ENCODE measurements at places on chromosomes 6 and 20.

- DNase-seq, result no peak
These were observed 184.5 kb downstream of the KIF16B start for GRCh38 chr20:16388731-16389130.

DNA sequence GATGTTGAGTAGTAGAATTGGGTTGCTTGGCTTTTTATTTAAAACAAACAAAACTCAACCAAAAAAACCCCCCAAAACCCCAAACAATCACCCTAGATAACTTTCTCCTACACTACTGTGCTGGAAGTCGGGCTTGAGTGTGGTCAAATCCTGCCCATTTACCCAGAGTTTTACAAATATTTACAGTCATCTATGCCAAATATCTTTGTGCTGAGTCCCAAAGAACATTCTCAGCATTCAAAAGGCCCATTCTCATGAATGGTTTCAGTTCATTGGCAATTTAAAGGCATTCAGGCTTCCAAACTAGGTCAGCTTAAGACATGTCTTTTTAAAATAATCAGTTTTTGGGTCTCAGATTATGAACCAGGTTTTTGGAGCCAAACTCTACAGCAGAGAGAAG is 1.8 kb downstream of the RNF144B start:
- no peak for DNase-seq

GRCh38 chr6:98764373-98764911 is 69.9 kb upstream of the POU3F2 start:
- no peak for DNase-seq

- DNase-seq, result no peak
These were observed 46.8 kb downstream of the INSM1 start for GRCh38 chr20:20414640-20415220.

DNA sequence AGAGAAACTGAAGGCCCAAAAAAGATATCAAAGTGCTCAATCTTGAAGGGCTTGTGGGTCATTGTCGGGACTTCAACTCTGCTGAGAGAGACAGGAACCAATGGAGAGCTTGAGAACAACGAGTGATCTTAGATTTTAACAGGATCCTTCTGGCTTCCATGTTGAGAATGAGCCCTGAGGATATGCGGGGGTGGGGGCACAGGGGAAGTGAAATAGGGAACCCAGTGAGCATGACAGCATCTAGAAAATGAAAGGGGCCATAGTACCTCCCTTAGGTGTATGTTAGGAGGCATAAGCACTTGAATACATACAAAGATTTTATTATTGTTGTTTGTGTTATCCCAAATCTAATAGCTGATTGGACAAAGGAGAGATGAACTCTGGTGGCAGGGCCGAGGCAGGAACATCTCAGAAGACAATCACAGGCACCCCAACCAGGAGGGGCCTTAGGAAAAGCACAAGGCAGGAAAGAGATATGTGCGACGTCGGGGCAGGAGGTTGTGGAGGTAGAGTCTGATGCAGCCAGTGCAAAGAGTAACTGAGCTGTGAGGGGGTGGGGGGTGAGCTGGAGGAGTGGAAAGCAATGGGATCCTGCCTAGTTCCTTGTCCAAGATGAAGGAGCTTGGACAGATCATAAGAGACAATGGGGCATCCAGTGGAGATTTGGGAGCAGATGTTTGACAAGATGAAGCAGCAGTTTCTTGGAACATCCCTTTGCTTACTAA is 10.4 kb downstream of the TGM6 start:
- DNase-seq, result no peak

- DNase-seq, result peak; percentile 70
These were observed 129.2 kb downstream of the HFE start for GRCh38 chr6:26216359-26216885.

- DNase-seq, result no peak
These were observed 1.6 kb upstream of the NT5DC1 start for GRCh38 chr6:116099036-116099435.

- DNase-seq, result no peak
These were observed 12.9 kb downstream of the PACSIN1 start for GRCh38 chr6:34478796-34479195.

DNA sequence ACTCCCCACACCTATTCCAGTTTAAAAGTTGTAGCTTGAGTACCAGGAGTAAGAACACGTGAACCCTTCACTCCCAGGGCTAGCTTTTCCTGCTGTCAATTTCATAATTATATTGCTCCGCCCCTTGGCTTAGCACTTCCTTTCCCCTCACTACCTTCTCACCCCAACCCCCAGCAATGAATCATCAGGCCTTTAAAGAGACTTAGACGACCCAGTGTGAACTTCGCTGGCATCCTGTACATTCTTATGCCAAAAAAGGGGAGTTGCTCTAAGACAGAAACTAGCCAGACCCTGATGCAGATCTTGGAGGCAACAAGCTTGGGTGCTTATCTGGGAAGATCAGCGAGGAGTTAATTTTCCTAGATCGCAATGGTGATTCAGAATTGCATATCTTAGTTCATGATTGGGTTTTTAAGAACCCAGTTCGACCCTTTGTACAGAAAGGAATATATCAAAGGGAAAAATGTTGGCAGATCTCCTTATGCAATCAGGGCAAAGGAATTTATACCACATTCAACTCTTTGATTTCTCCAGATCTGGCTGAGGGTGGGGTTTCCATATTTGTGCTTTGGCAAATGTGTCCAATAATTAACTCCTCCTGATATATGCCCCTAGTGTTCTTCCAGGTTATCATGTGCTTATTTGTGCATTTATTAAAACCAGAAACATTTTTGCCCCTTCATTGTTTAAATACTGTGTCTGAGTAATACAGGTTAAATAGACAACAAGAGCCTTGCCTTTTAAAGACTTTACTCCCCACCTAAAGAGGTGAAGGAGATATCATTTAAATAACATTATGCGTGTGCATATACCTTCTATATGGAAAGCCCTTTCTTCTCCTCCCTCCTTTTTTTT is 8.1 kb upstream of the ATXN1 start:
- peak; percentile 39 for DNase-seq

- DNase-seq, result no peak
These were observed 16.9 kb downstream of the GFOD1 start for GRCh38 chr6:13470238-13471140.

- DNase-seq, result no peak
These were observed 5.8 kb downstream of the BTN3A3 start for GRCh38 chr6:26445934-26446667.

- no peak for DNase-seq
These were observed 3.2 kb upstream of the PLEKHG1 start for GRCh38 chr6:150596439-150596838.

GRCh38 chr6:76466286-76466685 is 393.8 kb upstream of the IMPG1 start:
- no peak for DNase-seq

DNA sequence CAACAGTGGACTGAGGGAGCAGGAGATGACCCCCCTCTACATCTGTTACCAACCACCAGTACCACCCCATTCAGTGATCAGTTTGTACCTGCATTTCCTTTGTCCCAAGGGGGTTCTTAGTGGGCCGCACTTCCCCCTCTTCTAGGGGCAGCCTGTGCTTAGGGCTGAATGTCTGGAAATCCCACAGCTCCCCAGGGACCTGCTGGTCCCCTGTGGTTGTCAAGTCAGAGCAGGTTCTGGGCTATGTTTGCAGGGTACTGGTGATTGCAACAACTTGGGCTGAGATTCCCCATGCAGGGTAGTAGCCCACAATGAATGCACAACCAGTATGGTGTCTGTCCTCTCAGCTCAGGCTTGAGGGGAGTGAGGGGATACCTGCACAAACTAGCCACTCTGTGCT is 39.7 kb upstream of the COL10A1 start:
- DNase-seq, result no peak

GRCh38 chr6:78059171-78059570 is 406.3 kb downstream of the MEI4 start:
- DNase-seq, result no peak

DNA sequence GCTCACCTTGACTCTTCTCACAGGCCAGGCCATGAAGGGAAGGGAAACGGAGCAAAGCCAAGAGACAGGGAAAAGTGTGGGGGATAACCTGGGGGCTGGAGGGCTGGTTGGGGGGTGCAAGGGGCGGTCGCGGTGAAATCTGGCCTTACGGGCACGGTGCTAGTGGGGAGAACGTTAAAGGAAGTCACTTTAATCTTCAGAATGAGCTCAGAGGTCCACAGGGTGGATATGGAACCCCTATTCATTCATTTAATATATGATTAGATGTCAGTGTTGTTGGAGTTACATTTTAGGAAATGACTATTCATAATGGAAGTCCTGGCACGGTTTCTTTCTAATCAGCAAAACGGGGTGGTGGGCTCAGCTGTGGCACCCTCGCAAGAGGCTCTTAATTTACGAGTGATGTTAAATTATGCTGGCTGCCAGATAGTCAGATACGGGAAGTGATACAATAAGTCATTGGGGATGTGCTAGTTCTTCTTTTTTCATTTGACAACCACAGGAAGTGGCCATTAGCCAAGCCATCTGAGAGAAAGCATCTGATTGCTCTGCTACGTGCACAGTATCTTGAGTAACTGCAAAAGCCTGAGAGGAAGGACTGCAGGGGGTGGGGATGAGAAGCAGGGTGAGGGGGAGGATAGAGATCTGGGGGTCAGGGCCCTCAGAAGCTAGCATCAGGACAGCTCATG is 253.0 kb downstream of the QKI start:
- DNase-seq, result no peak

GRCh38 chr6:24016857-24017256 is 109.2 kb upstream of the NRSN1 start:
- no peak for DNase-seq

GRCh38 chr6:131412960-131413830 is 159.8 kb upstream of the ARG1 start:
- no peak for DNase-seq

- DNase-seq, result no peak
These were observed at the start of gene SMIM28 for GRCh38 chr6:138377844-138378243. Gene SMIM28, plus strand, starts transcription at chr6:138377905. Its CDS starts 168 bp downstream, at chr6:138378073.

- no peak for DNase-seq
These were observed 95.5 kb upstream of the AGPAT4 start for GRCh38 chr6:161369339-161369738.

GRCh38 chr20:35901678-35902544 is 52.4 kb downstream of the SCAND1 start:
- no peak for DNase-seq

DNA sequence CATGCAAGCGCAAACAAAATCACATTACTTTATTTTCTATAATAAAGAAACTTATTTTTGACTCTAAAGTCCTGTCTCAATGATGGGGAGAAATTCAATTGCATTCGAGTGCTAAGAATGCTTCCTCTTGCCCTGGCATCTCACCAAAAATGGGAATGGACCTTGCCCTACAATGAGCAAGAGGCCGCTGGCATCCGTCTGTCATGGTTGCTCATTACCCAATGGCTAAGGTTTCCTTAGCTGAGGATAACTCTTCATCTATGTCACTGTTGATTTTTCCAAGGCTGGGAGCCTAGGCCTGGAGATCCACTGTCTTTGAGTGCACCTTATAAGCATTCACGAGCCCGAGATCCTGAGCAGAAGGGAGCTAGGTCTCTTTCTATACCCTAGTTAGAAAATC is 471.3 kb upstream of the NRSN1 start:
- no peak for DNase-seq
